T-helper 9 cell (primary cell): ENCODE measurements at places on chromosomes 5 and 9.

DNA sequence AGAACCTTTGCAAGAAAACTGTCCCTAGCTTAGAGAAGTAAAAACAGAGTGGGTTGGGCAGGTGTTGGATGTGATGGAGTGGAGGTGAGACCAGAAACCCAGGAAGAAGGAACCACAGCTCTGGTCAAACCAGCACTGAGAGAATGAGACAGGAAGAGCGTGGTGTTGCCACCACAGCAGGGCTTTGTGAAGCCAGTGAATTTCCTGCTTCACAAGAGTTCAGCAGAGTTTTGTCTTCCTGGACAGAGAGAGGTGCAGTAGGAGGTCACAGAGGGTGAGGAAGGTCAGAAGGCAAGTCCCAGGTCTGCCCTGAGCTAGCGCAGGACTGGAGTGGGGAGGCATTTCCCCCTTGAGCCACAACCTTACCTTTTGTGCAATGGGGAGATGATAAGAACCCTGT, 2306.2 kb upstream of the ACO1 start:
- no peak for DNase-seq

DNA sequence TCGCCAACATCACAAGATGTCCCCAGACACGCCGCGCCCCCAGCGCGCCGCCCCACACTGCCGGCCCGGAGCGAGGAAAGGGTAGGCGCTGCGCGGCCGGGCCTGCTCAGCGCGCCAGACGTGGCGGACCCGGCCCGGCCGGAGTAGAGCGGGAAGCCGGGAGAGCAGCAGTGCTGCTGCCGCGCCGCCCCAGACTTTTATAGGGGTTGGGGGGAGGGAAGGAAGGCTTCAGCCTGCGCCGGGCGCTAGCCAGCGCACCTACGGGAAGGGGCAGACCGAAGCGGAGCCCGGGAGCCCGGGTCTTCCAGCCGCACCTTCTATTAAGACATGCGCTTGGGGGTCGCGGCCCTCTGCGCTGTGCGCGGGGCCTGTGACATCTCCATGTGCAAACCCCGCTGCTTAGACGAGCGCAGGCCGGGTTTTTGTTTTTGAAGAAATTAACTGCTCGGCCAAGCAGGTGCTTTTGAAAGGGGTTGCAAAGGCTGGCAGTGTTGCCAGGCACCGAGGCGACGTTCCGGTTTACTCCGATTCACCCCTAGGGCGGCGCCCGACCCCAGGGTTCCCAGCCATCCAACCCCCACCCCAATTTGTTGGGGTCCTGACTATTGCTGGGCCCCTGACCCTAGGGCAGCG, 353 bp upstream of the PAX5 start:
- DNase-seq, result no peak

DNA sequence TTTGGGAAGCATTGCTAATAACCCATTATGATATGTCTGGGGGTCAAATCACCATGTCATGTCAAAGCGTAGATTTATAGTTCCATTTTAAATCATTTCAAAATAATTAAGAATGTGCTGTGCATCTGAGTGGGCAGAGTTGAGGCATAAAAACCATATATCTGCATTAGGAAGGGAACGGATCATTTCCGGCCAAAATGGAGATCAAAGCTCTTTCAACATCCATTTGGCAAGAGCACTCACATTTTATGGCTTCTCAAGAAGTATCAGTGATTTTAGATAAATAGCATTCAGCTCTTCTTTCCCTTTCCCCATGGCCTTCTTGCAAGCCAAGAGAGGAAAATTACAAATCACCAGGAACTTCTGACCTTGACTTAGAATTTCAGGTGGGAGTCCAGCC, 89.9 kb downstream of the HSPA4 start:
- DNase-seq, result no peak

- no peak for DNase-seq
Observed at GRCh38 chr9:125484350-125485282, 222.4 kb downstream of the MAPKAP1 start.

DNA sequence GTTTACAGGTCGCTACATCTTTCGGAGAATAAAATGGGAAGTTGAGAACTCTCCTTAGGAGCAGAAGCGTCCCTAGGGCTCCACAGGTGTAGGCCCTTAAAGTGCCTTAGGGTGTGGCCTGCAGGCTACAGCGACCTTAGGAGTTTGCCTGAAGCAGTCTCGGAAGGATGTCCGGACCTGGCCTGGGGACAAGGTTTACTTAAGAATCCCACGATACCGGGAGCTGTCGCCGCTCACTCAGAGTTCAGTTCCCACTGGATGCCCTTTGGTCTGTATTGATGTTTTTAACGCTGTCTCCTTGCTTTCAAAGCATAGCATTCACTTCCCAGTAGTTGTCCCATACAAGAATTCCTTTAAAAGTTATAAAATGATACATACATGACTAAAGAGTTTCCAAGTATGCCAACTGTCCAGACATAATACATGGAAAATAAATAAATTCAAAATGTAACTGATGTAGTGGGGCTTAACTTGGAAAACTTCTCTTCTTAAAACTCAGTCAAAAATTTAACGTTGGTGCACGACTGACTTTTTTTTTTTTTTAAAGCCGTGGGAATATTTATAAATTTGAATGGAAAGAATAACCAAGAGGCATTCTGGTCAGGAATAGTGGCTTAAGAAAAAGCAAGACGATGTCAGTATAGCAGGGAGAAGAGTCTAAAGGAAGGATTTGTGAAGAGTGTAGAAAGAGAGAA, 848 bp downstream of the RAD50 start:
- DNase-seq, result no peak
